ENCODE measurements at places on chromosomes 2 and 18.
A peak's percentile ranks its signal among the peaks of the same experiment; 100 is the strongest.

DNA sequence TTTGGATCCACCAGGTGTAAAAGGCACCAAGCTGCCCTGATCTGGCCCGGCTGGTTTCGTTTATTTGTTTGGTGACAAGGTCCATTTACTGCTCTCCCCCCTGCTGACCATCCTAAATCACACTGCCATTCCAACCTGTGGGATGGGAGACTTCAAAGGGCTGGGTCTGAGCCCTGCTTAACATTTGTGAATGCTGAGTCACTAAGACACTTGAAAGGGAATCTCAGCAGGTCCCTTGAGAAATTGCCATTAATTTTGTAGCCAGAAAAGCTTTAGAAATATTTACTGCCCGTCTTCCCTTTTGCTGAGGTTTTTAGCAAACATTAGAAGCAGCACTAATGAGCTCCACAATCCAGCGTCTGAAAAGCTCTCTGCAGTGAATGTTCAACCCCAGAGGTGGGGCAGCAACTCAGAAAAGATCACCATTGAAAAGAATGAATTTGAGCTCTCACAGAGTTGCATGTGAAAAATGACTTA, 133.8 kb downstream of the ARL4C start:
- DNase-seq, result peak; percentile 30

- DNase-seq, result peak; percentile 43
Observed at GRCh38 chr18:55861266-55861665, 273.3 kb upstream of the TCF4 start.

GRCh38 chr2:64331114-64331645, 122.8 kb upstream of the LGALSL start:
- no peak for DNase-seq

DNA sequence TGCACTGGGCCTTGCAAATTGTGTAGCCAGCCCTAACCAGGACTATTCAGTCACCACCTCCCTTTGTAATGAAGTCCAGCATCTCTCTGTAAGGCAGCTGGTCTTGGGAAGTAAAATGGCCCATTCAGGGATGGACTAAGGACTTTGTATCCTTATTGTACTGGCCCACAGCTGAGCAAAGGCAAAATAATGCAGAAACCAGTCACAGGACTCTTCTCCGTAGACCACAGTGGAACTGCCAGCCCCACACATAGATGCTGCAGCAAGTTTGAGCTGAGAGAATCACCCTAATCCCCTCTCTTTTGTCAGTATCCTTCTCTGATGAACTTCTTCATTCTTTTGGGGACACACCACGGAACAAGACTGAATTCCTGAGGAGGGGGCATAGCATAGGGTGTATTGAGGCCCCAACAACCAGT, 73.6 kb upstream of the RTN4 start:
- DNase-seq, result no peak

GRCh38 chr2:98507461-98507860, 62.8 kb downstream of the INPP4A start:
- DNase-seq, result no peak

DNA sequence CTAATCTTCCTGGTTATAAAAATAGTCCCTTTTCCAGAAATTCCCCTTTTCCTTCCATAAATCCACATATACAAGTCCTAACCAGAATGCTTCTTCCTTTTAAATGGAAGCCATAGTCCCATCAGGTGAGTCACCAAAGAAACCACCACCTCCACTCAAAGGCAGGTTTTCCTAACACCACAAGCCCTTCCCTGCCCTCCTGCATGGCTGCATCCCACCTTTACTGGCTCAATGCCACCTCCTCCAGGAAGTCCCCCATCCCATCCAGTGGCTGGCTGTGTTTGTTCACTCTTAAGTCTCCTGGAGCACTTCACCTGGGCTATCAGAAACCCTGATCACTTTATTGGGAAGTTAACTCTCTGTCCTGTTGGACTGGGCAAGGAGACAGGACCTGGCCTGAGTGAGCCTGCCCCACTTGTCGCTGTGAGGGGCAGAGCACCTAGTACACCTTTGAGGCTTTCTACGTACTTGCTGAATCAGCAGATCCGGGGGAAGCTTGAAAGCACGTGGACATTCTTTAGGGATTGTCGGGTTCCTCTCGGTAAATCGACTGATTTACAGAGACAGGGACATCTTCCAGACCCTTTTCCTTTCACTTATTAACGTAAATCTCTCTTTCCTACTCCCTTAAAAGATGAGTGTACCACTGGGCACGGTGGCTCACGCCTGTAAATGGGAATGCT, 71.0 kb downstream of the NGEF start:
- DNase-seq, result no peak

All from eye (tissue), 1 donor.